ENCODE measurements at places on chromosomes 7 and 10. TPM values are rescaled to one million over a fixed set of nuclear protein-coding genes. Genes with fewer than 3 reads are reported as not detected.

DNA sequence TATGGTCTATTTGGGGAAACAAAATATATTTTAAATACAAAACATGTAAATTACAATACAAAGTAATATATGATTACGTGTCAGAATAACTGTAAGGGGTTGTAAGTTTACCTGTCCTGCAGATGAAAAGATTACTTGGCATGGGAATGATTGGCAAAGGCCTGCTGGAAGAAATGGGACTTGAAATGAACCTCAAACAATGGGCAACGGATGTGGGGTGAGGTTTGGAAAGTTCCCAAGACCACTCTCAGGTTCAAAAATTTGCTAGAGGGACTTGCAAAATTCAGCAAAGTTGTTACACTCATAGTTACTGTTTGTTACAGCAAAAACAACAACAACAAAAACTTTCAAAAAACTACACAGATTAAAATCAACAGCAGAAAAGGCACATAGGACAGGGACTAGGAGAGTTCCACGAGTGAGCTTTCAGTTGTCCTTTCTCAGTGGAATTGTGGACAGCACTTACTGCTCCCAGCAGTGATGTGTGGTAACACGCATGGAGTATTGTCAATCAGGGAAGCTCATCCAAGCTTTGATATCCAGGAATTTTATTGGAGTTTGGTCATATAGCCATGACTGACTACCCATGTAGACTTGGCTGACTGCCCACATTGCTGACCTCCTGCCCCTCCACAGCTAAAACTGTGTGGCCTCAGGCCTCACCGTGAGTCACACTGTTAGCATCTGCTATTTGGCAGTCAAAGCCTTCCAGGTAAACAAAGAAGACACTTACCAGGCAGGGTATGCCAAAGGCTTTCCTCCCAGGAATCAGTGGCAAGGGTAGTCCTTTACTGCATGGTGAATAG is 43.8 kb downstream of the EXOC6 start:
- H3K4me3 ChIP-seq: no peak overlapping the region
- H3K36me3 ChIP-seq: no peaks in the 10 kb centered on the region
- DNase-seq: no peak

SLC29A3 gene
- total RNA-seq: 1.8 TPM

BAIAP2L1 gene
- total RNA-seq: 1.7 TPM

GRCh38 chr7:54841772-54842697 is 83.0 kb upstream of the SEC61G start:
- H3K4me3 ChIP-seq: no peak overlapping the region
- no peaks in the 10 kb centered on the region for H3K27me3 ChIP-seq
- H3K4me1 ChIP-seq: no peaks in the 10 kb centered on the region
- no peak for DNase-seq

DNA sequence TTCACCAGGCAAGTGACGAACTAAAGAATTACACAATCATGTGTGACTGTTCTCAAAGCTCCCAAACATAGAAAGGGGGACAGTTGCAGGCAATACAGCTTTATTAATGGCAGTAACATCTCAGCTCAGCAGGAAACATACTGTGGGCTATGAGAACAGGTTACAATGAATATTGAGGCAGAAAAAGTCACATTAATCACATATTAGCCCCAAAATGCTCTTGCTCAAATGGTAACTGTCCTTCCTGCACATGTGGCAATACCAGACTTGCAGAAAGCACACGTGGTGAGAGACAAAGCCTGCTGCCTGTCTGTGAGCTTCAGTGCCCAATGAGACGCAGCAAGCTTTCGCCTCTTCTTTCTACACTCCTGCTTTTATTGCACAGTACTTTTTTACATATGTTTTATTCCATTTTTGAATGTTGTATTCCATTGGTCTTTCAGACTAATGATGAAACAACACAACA is 104.9 kb upstream of the ACBD5 start:
- H3K27me3 ChIP-seq: no peaks in the 10 kb centered on the region
- no peak for DNase-seq
- no peaks in the 10 kb centered on the region for H3K4me1 ChIP-seq
- H3K4me3 ChIP-seq: no peak overlapping the region
- H3K36me3 ChIP-seq: no peaks in the 10 kb centered on the region

- no peaks in the 10 kb centered on the region for H3K4me1 ChIP-seq
- no peaks in the 10 kb centered on the region for H3K27me3 ChIP-seq
- H3K4me3 ChIP-seq: no peak overlapping the region
- no peak for DNase-seq
- H3K27ac ChIP-seq: no peak overlapping the region
Measured at GRCh38 chr10:123506455-123506854, 159.7 kb upstream of the GPR26 start.

DNA sequence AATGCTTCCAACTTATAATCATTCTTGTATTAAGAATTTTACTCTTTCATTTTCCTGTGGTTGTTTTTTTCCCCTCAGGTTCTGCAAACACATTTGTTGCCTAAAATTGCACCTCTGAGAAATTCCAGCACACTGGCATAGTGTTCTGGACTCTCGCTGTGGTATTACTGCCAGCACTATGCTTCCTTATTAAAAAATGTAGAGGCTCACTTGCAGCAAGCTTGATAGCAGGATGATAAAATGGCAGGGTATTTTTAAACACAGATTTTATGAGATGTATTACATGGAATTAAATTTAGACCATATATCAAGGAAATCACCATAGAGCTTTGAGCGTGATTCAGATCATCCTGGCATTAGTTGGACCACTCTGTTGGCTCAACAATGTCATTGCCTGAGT is 416.7 kb upstream of the AKR1E2 start:
- no peaks in the 10 kb centered on the region for H3K27me3 ChIP-seq
- no peaks in the 10 kb centered on the region for H3K36me3 ChIP-seq
- DNase-seq: no peak
- no peak overlapping the region for H3K27ac ChIP-seq
- H3K4me1 ChIP-seq: no peaks in the 10 kb centered on the region
- H3K4me3 ChIP-seq: no peak overlapping the region

- H3K4me3 ChIP-seq: peak overlapping the region; percentile 36
- H3K27ac ChIP-seq: no peak overlapping the region
- peaks cover 17% of the 10 kb centered on the region for H3K27me3 ChIP-seq
- no peak for DNase-seq
- no peaks in the 10 kb centered on the region for H3K36me3 ChIP-seq
Measured at GRCh38 chr7:65509368-65510186, 135.9 kb downstream of the ZNF92 start.

GRCh38 chr10:52514481-52514880 is 200.4 kb downstream of the DKK1 start:
- H3K36me3 ChIP-seq: no peaks in the 10 kb centered on the region
- DNase-seq: no peak
- H3K4me3 ChIP-seq: no peak overlapping the region
- H3K27ac ChIP-seq: no peak overlapping the region
- no peaks in the 10 kb centered on the region for H3K4me1 ChIP-seq

DNA sequence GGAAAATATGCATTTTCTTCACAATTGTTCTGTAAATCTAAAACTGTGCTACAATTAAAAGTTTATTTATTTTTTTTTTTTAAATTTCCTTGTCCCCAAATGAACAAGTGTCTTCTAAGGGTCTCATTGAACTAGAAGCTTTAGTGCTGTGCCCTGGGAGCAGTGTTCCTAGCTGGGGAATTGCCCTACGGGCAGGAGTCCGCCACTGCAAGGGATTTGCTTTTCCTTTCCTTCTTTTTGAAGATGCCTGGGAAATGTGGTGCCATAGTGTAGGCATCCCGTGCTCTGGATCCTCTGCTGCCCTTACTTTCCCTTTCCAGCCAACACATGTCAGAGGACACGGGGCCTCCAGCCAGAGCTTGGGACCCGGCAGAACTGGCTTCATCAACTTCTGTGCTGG is 177.1 kb upstream of the CTBP2 start:
- no peak for DNase-seq
- H3K27me3 ChIP-seq: no peaks in the 10 kb centered on the region
- no peaks in the 10 kb centered on the region for H3K4me1 ChIP-seq
- no peaks in the 10 kb centered on the region for H3K36me3 ChIP-seq
- H3K4me3 ChIP-seq: no peak overlapping the region

DNA sequence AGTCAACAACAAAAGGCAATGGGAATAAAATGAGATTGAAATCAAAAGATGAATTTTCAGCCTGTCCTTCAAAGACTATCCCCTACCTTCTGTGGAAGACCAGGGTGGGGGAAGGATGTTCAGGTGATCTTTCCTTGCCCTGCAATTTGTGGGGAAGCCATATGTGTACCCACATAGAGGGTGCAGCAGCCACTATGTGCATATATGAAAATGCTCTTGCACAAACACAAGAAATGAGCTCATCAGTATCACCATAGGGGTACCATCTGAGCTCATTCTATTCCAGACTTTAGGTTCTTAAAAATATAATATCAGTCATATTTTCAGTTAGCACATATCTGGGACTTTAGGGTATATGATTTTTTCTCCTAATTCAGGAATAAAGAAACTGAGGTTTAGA is 17.7 kb downstream of the GIMAP5 start:
- H3K27me3 ChIP-seq: no peaks in the 10 kb centered on the region
- H3K27ac ChIP-seq: peak overlapping the region; percentile 78
- no peak overlapping the region for H3K4me3 ChIP-seq
- no peaks in the 10 kb centered on the region for H3K36me3 ChIP-seq
- no peaks in the 10 kb centered on the region for H3K4me1 ChIP-seq

- H3K36me3 ChIP-seq: no peaks in the 10 kb centered on the region
- no peaks in the 10 kb centered on the region for H3K4me1 ChIP-seq
- no peak overlapping the region for H3K27ac ChIP-seq
- no peaks in the 10 kb centered on the region for H3K27me3 ChIP-seq
Measured at GRCh38 chr7:47672977-47673381, 91.1 kb upstream of the TNS3 start.

HABP2 gene
- total RNA-seq: not detected

Measured in right atrium auricular region (tissue), 2 donors.